Left cardiac atrium (tissue), 4 donors: ENCODE measurements at places on chromosomes 12 and 14.
A peak's percentile ranks its signal among the peaks of the same experiment; 100 is the strongest.

- DNase-seq = no peak
Observed at GRCh38 chr14:103233328-103233727, 100.7 kb upstream of the EIF5 start.

- peak; percentile 73 for DNase-seq
Observed at GRCh38 chr14:74955229-74956026, at the start of gene PGF. Gene PGF (minus strand): TSS chr14:74955597. CDS start chr14:74955242, 355 bp downstream.

- no peak for DNase-seq
Observed at GRCh38 chr14:101734246-101734847, 27.2 kb upstream of the PPP2R5C start.

- DNase-seq = no peak
Observed at GRCh38 chr14:99024926-99025325, 247.1 kb downstream of the BCL11B start.

DNA sequence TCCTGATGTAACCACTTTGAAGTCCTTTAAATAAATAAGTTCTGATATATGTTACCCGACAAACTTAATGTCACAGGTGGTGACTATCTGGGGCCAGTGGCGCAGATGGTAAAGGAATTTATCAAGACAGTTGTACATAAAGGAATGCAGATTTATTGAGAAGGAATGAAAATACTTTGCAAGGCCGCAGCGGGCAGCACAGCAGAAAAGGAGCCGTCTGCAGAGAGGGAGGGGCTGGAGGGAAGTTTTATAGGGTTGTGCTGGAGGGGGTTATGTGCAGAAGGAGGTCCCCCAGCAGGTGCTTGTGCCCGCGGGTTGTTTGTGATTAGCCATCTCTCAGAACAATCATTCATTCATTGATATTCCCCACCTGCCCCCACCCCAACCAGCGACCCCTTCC is 17.4 kb downstream of the GPRC5D start:
- DNase-seq = no peak

DNA sequence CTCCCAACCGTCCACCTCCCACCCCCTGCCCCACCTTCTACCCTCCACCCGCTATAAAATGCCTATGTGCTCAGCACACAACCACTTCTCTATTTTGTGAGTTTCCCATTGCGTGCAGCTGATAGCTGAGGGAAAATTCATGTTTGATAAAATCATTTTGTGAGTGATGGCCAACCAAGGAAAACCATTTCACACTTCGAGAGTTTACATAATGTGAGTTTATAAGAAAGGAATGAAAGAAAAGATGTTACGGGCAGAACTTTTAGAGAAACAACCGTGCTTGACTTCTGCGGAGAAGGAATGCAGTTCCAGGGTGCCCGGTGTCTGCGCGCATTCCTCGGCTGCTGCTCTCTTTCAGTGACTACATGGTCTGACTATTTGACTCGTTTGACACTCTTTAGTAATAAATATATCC is 140.9 kb downstream of the EFCAB11 start:
- no peak for DNase-seq

DNA sequence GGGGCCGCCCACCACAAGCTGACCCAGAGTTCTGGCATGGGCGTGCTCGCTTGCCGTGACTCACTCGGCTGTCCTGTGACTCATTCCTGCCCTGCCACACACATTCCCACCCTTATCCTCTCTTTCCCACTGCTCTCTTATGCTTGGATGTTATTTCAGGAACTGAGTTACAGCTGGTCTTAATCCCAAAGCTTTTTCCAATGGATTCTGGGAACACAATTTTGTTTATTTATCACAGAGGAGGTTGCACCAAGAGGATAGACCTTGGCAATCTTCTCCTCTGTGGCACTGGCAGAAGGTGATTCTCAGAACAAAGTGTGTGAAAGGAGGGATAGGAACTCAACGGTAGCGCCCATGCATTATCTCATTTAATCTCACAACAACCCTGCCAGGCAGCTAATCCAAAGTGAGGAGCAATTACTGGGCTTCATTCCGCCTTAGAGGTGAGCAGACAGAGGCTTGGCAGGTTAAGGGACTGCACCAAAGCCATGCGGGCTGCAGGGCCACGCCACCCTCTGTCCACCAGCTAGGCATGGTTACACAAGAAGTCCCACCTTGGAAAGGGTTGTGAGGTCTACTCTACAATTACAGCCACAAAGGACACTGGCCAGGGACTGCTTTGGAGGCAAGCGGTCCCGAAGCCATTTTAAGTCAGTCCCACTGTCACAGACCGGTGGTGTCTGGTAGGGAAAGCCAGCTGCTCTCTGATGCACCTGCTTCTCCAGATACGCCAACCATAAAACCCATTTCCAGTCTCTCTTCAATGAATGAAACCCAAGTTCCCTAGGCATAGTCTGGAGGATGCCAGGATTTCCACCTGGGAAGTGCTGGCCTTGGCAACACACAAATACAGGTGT is 32.9 kb downstream of the SYNE3 start:
- DNase-seq = peak; percentile 89

DNA sequence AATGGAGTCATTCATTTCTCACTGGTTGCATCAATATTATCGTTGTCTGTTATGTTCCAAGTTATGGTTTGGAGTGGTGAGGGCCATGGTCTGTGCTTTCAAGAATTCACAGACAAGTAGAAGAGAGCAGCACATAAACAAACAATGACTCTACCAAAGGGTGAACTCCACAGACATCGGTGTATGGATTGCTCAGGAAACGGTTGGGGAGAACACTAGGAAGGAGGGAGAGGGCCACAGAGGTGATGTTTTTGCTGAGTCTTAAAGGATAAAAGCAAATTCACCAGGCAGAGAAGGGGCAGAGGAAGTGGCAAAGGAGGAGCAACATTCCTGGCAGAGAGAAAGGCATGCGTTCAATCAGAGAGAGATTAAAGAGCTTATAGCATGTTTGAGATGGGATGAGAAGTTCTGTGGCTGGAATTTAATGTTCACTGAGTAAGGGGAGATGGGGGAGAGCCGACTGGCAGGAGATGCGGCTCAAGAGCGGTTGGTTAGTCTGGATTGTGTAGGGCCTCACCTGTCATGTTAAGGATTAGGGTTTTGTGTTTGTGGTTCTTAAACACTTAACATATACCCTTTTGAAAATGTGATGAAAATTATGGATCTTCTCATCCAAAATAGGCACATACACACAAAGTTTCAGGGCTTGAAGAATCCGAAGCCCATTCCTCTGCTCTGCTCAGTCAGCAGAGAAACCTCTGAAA is 42.3 kb upstream of the FRMD6 start:
- no peak for DNase-seq

- no peak for DNase-seq
Observed at GRCh38 chr14:74618078-74618952, 6.3 kb upstream of the LTBP2 start.
